Epithelial cell of proximal tubule (primary cell): ENCODE measurements at places on chromosomes 7 and 10. TPM values are rescaled to one million over a fixed set of nuclear protein-coding genes. Genes with fewer than 3 reads are reported as not detected.

Gene HSPA12A
- total RNA-seq = 8.9 and 13.0 TPM in 2 replicates

Gene SOSTDC1
- 0.29 TPM in 1 of 2 replicates, not detected in the other for total RNA-seq

Gene SEMA3E
- 0.35 and 0.94 TPM in 2 replicates for total RNA-seq

Gene FGFR2
- 1.6 and 3.1 TPM in 2 replicates for total RNA-seq

Gene ADCY1
- 0.51 and 1.2 TPM in 2 replicates for total RNA-seq

- DNase-seq = no peak
These were observed 58.4 kb upstream of the FZD8 start for GRCh38 chr10:35700487-35700882.

GRCh38 chr7:105664816-105665525 is 83.7 kb upstream of the EFCAB10 start:
- no peak for DNase-seq

DNA sequence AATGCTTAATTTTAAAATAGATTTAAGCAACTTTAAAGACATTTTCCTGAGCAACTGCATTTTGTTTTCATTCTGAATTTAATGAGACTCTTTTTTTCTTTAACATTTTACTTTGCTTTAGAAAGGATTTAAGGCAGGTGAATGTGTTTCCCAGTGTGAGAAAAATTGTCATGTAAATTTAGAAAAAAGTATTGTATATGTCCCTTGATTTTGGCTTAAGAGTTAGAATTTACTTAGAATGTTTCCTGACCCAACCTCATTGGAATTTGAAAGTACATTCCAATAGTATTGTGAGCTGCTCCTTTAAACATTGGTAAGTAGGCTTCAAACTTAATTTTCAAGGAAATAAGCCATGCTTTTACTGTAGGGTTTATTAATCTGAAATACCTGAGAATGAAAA is 110.2 kb downstream of the PTEN start:
- DNase-seq = no peak

- DNase-seq = no peak
These were observed 3.2 kb upstream of the CDHR1 start for GRCh38 chr10:84191106-84191505.

GRCh38 chr7:25187932-25188331 is 40.4 kb downstream of the NPVF start:
- no peak for DNase-seq

DNA sequence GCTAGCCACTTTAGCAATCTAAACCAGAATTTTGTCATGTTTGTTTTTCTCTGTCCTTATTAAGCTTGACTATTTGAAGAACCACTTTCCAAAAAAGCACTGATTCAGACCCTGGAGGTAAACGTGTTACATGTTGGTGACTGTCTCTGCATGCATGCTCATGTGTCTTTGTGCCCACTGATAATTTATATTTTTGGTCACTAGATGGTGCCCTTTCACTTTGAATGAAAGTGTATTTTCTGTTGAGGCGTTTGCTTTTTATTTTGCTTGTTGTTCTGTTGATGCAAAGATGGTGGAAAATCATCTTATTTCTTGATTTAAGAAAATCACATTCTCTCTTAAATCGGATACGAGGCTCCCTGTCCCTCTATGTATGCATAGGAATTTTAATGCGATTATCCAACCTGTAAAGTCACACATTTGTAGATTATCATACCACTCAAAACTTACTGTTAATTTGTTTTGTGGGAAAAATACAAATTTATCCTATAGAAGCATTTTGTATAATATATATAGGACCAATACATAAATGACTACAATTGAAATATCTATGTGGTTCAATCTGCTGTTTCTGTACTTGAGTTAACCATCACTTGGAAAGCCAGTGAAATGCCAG is 269.3 kb downstream of the BICC1 start:
- peak; percentile 15 for DNase-seq

- DNase-seq = no peak
These were observed 36.0 kb downstream of the CARD11 start for GRCh38 chr7:3007696-3008095.

GRCh38 chr7:6271060-6271658 is 1.3 kb downstream of the CYTH3 start:
- DNase-seq = peak; percentile 23

DNA sequence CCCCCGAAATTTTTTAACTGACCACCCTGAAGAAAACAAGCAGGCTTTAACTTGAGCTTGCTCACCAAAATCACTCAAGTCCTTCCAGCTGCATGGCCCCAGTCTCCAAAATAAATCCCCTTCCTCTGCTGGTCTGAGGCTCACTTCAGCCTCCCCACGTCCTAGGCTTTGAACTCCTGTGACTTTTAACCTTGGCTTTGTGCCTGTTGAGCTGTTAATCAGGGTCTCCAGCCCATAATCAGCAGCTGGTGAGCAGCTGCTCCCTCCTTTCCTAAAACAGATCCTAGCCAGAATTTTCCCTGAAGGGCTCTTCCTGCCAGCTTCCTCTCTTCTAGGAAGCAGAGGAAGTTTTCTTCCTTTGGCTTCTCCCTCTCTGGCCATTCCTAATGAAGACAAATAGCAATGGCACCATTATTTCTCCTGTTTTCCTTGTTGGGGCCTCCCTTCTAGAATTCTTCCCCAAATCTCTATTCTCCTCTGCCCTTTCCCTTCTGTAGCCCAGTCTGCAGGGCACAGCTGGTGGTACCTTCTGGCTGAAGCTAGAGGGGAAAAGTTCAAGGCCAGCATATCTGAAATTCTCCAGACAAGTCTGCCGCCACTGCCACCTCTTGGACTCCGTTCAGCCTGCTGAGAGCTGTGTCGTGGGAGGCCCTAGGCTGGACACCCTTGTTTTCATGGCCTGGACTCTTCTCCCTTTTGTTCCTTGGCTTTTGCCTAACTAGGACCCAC is 152.1 kb downstream of the NOC3L start:
- no peak for DNase-seq

- no peak for DNase-seq
These were observed 423.4 kb downstream of the DNAJB6 start for GRCh38 chr7:157760004-157760730.

DNA sequence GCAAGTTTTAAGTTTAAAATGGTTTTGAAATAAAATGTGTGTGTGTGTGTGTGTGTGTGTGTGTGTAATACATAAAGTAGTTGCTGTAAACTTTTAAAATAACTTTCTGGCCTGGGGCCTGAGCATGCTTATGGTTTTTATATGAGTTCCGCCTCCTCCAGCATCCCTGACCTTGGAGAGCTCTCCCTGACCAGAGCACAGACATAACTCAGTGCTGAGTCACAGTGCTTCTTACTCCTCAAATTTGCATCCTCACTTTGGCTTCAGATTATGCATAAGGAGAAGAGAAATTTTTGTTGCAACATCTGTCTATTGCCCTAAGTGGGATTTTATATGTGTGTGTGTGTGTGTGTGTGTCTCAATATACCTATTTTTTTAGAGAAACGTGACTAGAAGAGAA is 200.8 kb downstream of the ELMO1 start:
- DNase-seq = no peak
